Left kidney (tissue), 8 donors: ENCODE measurements at places on chromosomes 1 and 21. TPM values are rescaled to one million over a fixed set of nuclear protein-coding genes. Genes with fewer than 3 reads are reported as not detected.

DNA sequence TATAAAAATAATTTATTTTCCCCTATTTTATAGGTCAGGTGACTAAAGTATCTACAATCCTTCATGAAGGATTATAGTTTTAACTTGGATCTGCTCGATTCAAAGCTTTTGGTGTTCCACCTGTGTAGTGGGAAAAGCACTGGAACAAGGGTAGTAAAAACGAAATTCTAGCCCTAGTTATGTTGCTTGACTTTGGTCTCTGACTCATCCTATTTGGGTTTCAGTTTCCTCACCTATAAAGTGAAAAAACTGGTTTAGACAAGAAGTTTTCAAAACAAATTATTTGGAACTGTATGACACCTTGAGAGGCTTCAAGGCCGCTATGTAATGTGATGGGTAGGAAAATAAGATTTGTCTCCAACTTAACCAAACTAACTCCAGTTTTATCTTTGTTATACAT lies 505.2 kb upstream of the ZRANB2 start:
- DNase-seq: no peak

DNA sequence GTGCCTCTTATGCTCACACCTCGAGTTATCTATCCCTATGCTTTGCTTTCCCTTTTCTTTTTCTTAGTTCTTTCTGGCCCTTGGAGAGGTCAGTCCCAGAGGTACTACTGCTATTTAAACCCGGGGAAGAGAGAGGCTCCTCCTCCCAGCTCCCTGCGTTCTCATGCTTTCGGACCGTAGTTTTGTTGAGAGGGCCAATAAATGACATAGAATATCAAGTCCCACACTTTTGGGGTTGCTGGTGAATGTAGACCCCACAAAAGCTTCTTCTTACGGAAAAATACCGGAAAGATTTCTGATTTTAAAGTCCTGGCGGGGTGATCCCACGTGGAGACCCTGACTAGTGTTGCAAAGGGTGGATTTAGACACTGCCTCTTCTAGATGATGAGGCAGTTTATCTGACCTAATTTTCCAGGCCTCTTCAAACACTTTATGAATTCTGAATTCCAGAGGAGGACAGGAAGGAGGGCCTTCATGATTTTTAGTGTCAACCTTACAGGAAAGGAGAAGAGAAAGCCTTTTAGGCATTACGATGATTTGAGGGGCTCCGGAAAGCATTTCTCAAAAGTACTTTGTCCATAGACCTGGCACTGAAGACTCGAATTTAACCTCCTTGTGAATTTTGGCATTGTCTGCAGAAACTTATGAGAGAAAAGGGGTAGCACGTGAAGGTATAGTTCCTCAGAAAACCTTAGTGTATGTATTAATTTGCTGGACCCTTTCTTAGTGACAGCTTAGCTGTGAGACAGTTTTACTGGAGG lies 694 bp downstream of the TMEM167B start:
- no peak for DNase-seq

- peak; percentile 21 for DNase-seq
Measured at GRCh38 chr1:61853583-61853982, 111.3 kb downstream of the PATJ start.

DNA sequence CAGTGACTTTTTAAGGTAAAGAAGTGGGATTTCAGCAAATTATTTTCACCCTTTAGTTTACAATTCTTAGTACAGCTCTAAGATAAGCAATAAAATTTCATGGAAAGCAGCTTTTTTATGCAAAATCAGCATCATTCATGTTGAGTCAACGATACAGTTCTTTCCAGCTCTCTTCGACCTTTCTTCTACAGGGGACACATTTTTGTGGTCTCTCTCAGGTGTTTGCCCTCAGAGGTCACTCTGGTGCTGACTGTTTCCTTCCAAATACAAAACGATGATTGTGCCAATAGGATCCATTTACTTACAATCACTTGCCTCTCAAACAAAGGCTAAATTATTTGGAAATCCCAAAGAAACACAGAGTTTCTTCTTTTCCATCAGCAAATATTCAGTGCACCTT lies 51.0 kb downstream of the PSMG1 start:
- DNase-seq: no peak

DNA sequence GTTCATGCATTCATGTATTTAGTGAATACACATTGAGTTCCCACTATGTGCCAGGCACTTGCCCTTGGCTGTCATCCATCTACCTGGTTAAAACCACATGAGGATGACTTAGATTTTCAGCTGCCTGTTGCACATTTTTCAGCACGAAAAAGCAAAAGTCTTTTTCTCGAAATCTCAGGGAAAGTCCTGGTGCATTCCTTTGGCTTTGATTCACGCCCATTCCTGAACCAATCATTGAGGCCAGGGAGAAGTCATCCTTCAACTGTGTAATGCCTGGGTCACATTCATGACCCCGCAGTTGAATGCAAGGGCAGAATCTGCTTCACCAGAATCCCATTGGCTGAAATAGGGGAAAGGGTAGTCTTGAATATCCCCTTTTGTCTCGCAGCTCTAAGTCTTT lies 84.4 kb downstream of the RNF220 start:
- no peak for DNase-seq

The GRIK3 gene
- 3.4 TPM for polyA plus RNA-seq

The RPTN gene
- not detected for polyA plus RNA-seq

The CDCA8 gene
- 25.6 TPM for polyA plus RNA-seq
